ENCODE measurements at places on chromosomes 7 and 10.

DNA sequence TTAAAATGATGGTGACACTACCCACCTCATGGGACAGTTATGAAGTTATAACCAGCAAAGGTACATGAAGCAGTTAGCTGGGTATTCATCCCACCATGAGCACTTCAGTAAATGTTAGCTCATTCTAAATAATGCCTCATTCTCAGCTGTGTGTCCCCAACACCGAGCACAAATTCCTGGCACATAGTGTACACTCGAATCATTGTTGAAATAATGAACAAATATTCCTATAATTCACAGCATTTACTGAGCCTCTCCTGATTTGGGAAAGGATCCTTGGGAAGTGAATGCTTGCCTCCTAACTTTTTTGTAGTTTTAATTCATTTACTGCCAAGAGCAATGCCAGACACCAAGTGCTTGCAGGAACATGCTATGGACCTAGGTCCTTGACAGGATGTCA lies 235.2 kb downstream of the DGKI start:
- no peak for DNase-seq

DNA sequence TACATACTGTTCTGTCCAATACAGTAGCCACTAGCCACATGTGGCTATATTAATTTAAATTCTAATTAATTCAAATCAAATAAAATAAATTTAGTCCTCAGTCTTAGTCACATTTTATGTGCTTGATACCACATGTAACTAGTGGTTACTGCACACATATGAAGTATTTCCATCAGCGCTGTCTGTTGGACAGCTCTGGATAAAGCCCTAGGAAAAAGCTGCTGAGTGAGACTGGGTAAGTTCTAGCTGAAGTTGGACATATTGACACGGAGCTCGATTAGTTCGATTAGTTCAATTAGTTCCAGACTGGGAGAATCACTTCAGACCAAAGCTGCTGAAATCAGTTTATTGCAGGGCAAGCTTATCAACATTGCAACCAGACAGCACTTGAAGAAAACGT lies 15.1 kb upstream of the LIPM start:
- DNase-seq = no peak

DNA sequence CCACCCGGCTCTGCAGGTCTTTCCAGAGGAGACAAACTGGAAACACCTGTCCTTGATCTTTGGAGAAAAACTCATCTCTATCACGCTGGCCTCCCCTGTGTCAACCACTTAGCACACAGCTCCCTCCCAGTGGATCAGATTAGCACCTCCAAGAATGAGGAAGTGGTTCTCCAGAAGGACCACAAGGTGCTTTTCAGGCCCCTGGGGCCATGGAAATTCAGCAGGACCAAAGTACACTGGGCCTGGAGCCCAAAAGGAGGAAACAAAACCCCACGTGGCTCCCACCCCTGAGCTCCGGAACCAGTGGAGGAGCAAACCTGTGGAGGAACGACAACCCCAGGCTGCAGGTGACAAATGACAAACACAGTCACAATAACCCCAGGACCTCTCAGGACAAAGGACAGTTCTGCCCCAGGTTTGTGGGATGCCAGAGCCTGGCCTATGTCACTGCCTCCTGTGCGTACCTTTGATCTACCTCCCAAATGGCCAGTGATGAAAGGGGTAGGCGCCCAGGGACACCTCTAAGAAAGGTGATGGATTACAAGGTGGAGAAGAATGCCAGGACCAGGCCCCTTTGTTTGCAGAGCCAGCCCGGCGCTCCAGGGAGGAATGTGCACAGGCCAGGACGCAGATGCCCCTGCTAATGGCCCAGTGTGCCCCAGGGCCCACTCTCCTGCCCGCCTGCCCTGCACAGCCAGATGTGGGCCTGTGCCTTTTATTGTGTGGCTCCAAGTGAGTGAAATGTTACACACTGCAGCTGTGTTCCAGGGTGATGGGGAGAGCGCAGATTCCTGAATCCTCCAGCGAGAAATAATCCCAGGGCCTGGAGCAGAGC lies 5.7 kb downstream of the TNS3 start:
- no peak for DNase-seq

- no peak for DNase-seq
Observed at GRCh38 chr7:4815609-4816418, 40.4 kb downstream of the AP5Z1 start.

DNA sequence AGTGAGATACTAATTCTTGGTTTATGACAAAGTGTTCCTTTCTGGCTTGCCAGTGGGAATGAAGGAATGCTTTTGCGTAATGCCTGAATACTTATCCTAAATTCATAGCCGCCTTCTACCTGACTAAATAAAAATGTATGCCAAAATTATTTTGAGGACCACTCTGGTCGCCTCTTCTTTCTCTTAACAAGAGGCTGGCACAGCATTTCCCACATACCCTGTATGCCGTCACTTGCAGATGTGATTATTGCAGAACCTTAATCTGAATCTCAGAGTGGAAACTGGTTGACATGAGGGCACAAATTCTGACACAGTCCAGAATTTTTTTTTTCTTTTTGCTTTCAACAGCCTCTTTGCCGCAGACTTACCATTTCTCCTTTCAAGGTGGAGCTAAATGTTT lies 124.6 kb upstream of the GLCCI1 start:
- DNase-seq = no peak

DNA sequence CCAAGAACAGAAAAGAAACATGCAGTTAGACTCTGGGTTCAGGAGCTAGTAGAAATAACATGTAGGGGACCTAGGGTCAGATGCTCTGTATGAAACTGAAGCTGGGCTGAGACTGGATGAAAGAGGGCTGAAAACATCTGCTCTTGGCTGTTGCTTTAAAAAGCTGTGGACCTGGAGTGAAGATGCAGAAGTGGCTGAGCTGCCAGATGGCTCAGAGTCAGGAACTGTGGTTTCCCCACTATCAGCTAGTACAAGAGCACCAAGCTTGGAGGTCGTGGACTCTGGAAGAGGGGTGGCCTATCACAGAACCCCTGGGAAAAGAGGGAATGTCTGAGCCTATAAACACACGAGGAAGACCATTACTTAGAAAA lies 5.9 kb downstream of the ADK start:
- no peak for DNase-seq

- no peak for DNase-seq
Observed at GRCh38 chr10:71372882-71373495, 23.7 kb upstream of the CDH23 start.

- no peak for DNase-seq
Observed at GRCh38 chr10:125846894-125847293, 23.5 kb downstream of the BCCIP start.

GRCh38 chr7:102917436-102918353 lies 4.9 kb downstream of the LRRC17 start:
- DNase-seq = no peak

GRCh38 chr7:155825336-155825735 lies 13.1 kb upstream of the SHH start:
- DNase-seq = no peak

DNA sequence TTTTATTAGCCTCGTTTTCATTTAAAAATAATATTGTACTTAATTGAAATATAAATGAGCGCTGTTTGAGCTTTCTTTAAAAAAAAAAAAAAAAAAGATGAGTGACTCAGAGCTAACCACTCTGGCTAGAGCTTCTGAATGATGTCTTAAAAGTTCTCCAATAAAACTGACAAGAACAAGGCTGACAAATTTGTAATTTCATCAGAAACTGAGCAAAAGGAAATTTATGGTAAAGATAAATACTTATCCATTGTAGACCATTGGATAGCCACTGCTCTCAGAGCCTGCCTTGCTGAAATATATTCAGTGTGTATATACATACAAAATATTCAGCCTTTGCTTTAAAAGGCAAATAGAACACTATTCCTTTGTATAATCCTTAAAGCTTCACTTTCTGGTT lies 91.2 kb upstream of the OIT3 start:
- DNase-seq = no peak

DNA sequence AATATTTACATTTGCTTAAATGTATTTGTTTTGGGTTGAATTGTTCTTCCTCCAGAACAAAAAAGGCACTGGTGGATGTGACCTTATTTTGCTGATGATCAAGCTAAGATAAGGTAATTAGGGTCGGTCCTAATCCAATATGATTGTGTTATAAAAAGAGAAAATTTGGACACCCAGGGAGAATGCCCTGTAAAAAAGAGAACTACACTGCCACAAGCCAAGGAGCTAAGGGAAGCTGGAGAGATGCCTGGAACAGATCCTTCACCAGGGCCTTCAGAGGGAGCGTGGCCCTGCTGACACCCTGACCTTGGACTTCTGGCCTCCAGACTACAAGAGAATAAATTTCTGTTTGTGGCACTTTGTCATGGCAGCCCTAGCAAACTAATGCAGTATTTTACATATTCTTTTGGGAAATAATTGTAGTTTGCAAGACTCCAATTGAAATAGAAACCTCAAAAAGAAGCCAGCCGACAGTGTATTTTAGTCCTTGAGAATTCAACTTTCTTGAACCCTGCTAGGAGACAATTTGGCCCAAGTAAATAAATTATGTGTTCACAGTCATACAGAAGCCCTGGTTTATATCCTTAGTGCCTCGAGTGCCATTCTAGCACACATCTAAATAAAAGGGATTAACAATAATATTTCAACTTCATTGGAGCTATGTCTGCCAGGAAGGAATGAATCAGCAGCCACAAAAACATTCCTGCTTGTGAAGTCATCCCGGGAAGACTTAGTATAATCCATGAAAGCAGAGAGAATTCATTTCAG lies 164.6 kb downstream of the PKD1L1 start:
- no peak for DNase-seq

DNA sequence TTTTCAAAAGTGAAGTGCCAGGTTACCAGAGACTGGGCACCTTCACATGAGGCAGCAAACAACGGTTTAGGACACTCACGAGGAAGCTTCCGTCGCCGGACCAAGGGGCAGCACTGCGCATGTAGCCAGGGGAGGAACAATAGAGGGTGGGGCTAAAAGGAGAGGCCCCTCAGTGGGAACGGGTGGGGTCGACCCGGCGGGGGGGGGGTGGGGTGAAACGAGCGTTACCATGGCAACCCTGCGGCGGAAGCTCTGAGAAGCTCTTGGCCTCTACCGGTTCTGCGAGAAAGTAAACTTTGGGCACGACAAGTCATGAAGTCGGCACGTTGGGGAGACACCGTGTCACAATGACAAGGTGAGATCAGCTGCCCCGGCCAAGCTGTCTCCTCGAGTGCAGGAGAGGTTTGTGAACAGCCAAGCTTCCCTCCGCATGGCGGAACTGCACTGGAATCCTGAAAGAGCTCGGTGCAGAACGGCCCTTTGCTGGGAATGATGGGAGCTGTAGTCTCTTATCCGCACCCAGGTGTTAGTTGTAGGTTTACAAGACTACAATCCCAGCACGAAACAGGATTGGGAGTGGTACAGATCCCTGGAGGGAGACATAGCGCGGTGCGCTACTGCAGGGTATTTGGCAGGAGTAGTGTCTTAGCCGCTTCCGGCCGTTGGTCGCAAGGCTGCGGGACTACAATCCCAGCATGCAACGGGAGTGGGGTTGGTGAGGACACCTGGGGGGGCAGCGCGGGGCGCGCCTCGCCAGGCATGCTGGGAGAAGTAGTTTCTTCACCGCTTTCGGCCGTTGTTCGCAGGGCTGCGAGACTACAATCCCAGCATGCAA lies 72.8 kb upstream of the ZNF722 start:
- peak; percentile 92 for DNase-seq

- DNase-seq = no peak
Observed at GRCh38 chr7:37741776-37742175, 58.2 kb downstream of the GPR141 start.

DNA sequence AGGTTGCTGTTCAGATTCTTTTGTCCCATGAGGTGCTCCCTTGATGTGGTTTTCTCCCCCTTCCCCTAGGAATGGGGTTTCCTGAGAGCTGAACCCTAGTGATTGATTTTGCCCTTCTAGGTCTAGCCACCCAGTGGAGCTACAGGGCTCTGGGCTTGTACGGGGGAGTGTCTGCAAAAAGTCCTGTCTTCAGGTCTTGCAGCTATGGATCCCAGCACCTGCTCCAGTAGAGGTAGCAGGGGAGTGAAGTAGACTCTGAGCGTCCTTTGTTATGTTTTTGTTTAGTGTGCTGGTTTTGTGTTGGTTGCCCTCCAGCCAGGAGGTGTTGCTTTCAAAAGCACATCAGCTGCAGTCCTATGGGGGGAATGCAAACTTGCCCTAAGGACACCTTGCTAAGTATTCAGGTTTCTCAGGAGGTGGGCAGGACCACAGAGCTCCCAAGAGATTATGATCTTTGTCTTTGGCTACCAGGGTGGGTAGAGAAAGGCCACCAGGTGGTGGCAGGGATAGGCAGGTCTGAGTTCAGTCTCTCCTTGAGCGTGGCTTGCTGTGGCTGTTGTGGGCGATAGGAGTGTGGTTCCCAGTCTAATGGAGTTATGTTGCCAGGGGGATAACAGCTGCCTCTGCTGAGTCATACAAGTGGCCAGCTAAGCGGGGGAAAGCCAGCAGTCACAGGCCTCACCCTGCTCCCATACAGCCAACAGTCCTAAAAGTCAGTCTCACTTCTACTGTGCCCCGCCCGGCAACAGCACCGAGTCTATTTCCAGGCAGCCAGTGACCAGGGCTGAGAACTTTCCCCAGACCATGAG lies 92.4 kb upstream of the JCAD start:
- no peak for DNase-seq

DNA sequence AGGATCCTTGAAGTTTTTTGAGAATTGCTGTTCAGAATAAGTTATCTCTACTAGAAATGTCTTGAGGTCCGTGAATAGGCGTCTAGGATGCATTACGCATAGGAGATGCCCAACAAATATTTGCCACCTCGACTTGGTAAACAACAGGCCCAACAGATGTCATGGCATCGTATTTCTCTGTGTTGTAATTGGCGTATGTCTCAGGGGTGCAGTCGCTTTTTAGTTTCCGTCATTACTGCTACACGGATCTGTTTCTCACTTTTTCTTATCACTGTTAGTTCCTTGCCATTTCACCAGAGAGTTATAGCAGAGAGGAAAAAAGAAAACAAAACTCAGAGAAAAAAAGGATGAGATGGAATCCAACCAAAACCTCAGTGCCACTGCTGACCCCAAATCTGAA lies 73.0 kb upstream of the SFMBT2 start:
- DNase-seq = no peak

GRCh38 chr7:82164813-82165212 lies 278.8 kb downstream of the CACNA2D1 start:
- peak; percentile 68 for DNase-seq

DNA sequence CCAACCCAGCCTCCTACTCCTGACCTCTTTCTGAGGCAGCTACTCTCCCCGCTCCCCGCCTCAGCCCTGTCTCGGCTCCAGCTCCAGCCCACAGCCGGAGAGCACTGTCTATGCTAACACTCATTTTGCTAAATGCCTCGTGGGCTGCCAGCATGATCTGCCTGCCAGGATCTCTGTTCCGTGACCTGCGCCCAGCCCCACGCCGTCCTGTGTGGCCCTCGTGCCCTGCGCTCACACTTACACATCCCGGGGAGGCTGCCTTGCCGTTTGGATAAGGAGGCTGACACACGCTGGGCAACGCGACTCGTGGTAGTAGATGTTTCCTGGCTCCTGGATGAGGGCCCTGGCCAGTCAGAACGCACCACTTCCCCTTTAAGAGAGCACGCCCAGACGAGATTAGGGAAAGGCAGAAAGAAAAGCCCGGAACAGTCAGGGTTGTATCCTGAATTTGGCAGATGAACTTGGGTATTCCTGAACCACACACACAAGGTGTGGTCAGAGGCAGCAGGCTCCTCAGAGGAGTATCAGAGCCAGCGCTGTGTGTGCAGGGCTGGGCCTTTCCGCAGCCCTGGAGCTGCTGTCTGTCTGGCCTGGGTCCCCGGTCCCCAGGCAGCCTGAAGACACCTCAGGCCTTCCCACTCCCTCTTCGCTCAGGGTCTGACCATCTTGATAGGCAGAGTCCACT lies 97.7 kb upstream of the EFCAB10 start:
- peak; percentile 35 for DNase-seq

- no peak for DNase-seq
Observed at GRCh38 chr7:48839108-48839507, 85.2 kb upstream of the CDC14C start.

GRCh38 chr7:73851410-73852338 lies 9.3 kb upstream of the TMEM270 start:
- no peak for DNase-seq

Data from hippocampal formation (tissue), 2 donors.